ENCODE measurements at places on chromosomes 5 and 9.

GRCh38 chr9:74697535-74697934 is 190.2 kb downstream of the TRPM6 start:
- no peak for DNase-seq

- DNase-seq, result peak; percentile 91
These were observed at the start of gene PALM2AKAP2 for GRCh38 chr9:109779711-109780452. PALM2AKAP2 (plus strand) TSS chr9:109780198; CDS start chr9:109780489, 291 bp downstream.

DNA sequence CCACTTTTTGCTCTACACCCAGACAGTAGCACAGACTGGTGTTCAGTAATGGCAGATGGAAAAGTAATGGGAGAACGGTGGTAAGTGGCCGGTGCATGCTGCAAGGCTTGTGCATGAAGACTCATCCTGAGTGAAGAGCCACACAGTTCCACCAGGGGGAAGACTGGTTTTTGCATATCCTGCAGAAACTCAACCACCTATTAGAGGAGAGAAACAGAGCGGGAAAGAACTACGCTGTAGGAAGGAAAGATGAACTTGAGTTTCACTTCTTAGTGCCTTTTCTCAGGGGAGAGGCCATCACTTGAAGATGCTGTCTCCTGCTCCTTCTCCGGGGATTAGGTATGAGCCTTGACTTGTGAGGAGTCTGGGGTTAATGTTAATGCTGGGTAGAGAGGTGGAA is 9.4 kb upstream of the PRSS3 start:
- DNase-seq, result no peak

- DNase-seq, result no peak
These were observed 64.8 kb upstream of the ADCY2 start for GRCh38 chr5:7331131-7331530.

- DNase-seq, result no peak
These were observed 56.8 kb downstream of the HMGCS1 start for GRCh38 chr5:43256261-43256966.

Data from GM03348 (cell line).